ENCODE measurements at places on chromosomes 1 and 21. TPM values are rescaled to one million over a fixed set of nuclear protein-coding genes. Genes with fewer than 3 reads are reported as not detected.

The NOL9 gene
- 8.4 TPM for polyA plus RNA-seq

The GBP1 gene
- 43.1 TPM for polyA plus RNA-seq

The SLC6A9 gene
- not detected for polyA plus RNA-seq

The SYNC gene
- polyA plus RNA-seq = not detected

The NBPF6 gene
- not detected for polyA plus RNA-seq

The JAM2 gene
- not detected for polyA plus RNA-seq

The SYPL2 gene
- 0.08 TPM for polyA plus RNA-seq

The AADACL4 gene
- not detected for polyA plus RNA-seq

The ZNF687 gene
- 1.8 TPM for polyA plus RNA-seq

The KRTAP24-1 gene
- not detected for polyA plus RNA-seq

The BRINP2 gene
- polyA plus RNA-seq = not detected

The ADGRL2 gene
- not detected for polyA plus RNA-seq

The SLC44A3 gene
- polyA plus RNA-seq = not detected

The MAB21L3 gene
- polyA plus RNA-seq = not detected

The ZNF669 gene
- 31.3 TPM for polyA plus RNA-seq

The HES2 gene
- not detected for polyA plus RNA-seq

The TNFRSF1B gene
- polyA plus RNA-seq = 162 TPM

The CD5L gene
- not detected for polyA plus RNA-seq

The C4BPA gene
- not detected for polyA plus RNA-seq

The PRR9 gene
- polyA plus RNA-seq = not detected

The FTCD gene
- polyA plus RNA-seq = not detected

The ARMH1 gene
- 0.50 TPM for polyA plus RNA-seq

The CD48 gene
- 205 TPM for polyA plus RNA-seq

The INTS11 gene
- polyA plus RNA-seq = 68.8 TPM

The ANKRD45 gene
- not detected for polyA plus RNA-seq

The FCRL5 gene
- not detected for polyA plus RNA-seq

The PRKCZ gene
- polyA plus RNA-seq = 9.4 TPM

The PCBP3 gene
- polyA plus RNA-seq = not detected

The CELA3B gene
- not detected for polyA plus RNA-seq

The C1orf87 gene
- polyA plus RNA-seq = not detected

The RC3H1 gene
- 5.7 TPM for polyA plus RNA-seq

The PLA2G2F gene
- polyA plus RNA-seq = not detected
